ENCODE measurements at places on chromosomes 1 and 21. TPM values are rescaled to one million over a fixed set of nuclear protein-coding genes. Genes with fewer than 3 reads are reported as not detected.

The KIAA1614 gene
- 1.4 TPM for total RNA-seq

The OVAAL gene
- total RNA-seq: 0.11 TPM

The KCNJ9 gene
- not detected for total RNA-seq

The NSL1 gene
- total RNA-seq: 41.1 TPM

The RGSL1 gene
- not detected for total RNA-seq

The TFF3 gene
- not detected for total RNA-seq

The FOXJ3 gene
- 17.1 TPM for total RNA-seq

The GUCA2A gene
- not detected for total RNA-seq

The TAF1A gene
- total RNA-seq: 7.9 TPM

The HP1BP3 gene
- total RNA-seq: 105 TPM

The SPSB1 gene
- 34.7 TPM for total RNA-seq

The IFT25 gene
- total RNA-seq: 29.4 TPM

The CRB1 gene
- not detected for total RNA-seq

The AIM2 gene
- not detected for total RNA-seq

The EYA3 gene
- total RNA-seq: 5.6 TPM

The MYOG gene
- not detected for total RNA-seq

The ECE1 gene
- 58.9 TPM for total RNA-seq

The RPL5 gene
- total RNA-seq: 1,110 TPM

The MPZ gene
- total RNA-seq: 0.26 TPM

The CHRNB2 gene
- total RNA-seq: 0.32 TPM

The PROX1 gene
- total RNA-seq: 0.32 TPM

The ETV3L gene
- total RNA-seq: not detected

The FAM151A gene
- total RNA-seq: 0.26 TPM

The TEDDM1 gene
- not detected for total RNA-seq

The MXRA8 gene
- 0.36 TPM for total RNA-seq

The SPTA1 gene
- not detected for total RNA-seq

The HAO2 gene
- total RNA-seq: not detected

The PPFIA4 gene
- total RNA-seq: 0.54 TPM

The S100A12 gene
- not detected for total RNA-seq

The FHAD1 gene
- 0.39 TPM for total RNA-seq

The PTPRC gene
- not detected for total RNA-seq

The OR13G1 gene
- not detected for total RNA-seq

The AGBL4 gene
- not detected for total RNA-seq

The CYP4Z1 gene
- not detected for total RNA-seq

The CYP4B1 gene
- total RNA-seq: 0.24 TPM

The CFHR1 gene
- not detected for total RNA-seq

The MRPL9 gene
- 74.3 TPM for total RNA-seq

The NLRP3 gene
- total RNA-seq: 0.02 TPM

The OR10K1 gene
- not detected for total RNA-seq

The SLC30A7 gene
- 8.6 TPM for total RNA-seq

The HSPA6 gene
- 7.1 TPM for total RNA-seq

The OR2G6 gene
- total RNA-seq: not detected

The NTRK1 gene
- total RNA-seq: 0.15 TPM

The COL8A2 gene
- total RNA-seq: 0.10 TPM

The FAM163A gene
- not detected for total RNA-seq

The TMPRSS3 gene
- 0.14 TPM for total RNA-seq

The CYB5RL gene
- 2.5 TPM for total RNA-seq

The TACSTD2 gene
- not detected for total RNA-seq

The F13B gene
- 0.08 TPM for total RNA-seq

The MRPL24 gene
- 194 TPM for total RNA-seq

The UTS2 gene
- total RNA-seq: not detected

The DENND2C gene
- 0.40 TPM for total RNA-seq

The UAP1 gene
- total RNA-seq: 36.2 TPM

Data from A549 treated with AZD2906 at 1 μM for 4 hours (cell line).